ENCODE measurements at places on chromosomes 5 and 9.

GRCh38 chr9:92165484-92165883, 50.3 kb upstream of the SPTLC1 start:
- no peak for DNase-seq

DNA sequence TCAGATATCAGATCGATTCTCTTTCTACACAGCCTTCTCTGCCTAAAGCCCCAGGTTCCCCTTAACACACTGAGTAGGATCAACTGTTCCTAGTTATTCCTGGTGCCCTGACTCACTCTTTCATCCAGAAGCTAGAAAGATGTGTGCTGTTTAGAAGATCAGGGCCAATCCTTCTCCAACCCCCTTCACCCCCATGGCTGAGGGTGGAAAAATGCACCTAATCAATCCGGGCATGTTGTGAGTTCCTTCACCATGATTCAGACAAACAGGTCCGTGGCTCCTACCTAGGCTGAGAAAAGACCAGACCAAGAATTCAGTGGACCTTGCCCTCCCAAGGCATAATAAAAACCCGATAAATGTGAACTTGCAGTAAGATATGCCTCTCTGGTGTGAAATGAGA, 85.4 kb upstream of the EQTN start:
- no peak for DNase-seq

DNA sequence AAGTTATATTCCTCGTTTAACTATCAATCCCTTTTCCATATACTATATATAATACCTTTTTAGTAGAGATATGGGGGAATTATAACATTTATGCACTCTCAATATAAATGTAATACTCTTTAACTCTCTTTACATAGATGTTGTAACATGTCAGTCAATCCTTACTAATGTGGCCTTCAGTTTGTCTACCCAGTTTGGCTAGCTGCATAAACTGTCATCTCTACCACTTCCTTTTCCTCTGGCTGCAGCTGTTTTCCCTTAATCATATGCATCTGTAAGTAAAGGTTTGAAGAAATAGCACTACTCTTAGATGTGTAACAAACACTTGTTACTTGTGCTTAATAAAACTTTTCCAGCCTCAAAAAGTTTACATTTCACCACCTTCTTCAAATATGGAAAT, 13.4 kb downstream of the ABHD17B start:
- no peak for DNase-seq

- no peak for DNase-seq
These were observed 232.8 kb downstream of the NR2F1-AS1 start for GRCh38 chr5:93348231-93348630.
